ENCODE measurements at places on chromosomes 7 and 10.

DNA sequence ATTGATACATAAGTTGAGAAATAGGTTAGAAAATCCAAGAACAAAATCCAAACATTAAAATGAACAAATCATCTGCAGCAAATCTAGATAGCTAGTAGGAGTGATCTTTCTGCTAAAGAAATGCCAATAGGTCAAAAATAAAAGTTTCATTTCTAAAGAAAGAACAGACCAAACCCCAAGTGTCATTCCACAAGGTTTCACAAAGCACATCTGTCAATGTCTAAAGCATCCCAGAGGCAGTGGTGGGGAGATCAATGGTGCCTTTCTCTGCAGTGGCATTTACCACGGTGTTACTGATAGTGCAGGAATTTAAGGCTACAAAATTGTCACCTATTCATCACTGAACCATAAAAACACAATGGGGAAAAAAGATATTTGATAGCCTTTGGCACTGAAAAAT lies 147.9 kb downstream of the PARD3 start:
- DNase-seq = no peak

- DNase-seq = no peak
These were observed 752 bp upstream of the ABCA13 start for GRCh38 chr7:48170506-48170905.

- no peak for DNase-seq
These were observed 16.5 kb upstream of the CHN2 start for GRCh38 chr7:29177963-29178600.

DNA sequence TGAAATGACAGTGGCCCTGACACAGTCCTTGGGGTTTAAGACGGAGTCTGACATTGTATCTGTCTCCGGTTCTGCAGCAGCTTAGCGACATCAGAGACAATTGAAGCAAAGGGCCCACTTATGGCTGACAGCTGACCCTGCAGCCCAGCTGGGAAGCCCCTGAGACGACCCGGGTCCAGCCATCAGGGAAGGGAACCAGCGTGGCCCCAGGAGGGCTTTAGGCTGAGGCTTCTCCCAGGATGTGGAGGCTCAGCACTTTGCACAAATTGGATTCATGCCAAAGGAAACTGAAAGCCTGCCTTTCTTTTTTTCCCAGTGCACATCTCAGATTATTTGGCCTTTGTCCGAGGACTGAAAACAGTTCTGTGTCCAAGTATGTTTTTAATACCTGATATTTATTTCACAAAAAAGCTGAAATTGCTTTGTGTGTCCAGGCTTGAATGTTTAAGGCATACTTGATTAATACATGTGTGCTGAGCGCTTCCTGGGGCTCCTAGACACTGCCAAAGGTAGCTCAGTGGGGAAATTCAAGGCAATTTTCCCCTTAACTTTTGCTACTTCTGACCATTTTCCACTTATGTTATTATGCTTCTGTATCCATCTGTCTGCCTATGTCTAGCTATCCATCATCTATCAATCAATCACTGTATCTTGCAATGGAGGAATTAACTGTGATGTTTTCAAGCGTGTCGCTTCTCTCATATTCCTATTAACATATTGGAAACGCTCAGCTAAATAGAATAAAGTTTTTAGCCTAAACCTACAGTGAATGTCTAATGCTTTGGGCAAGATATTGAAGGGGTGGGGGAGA lies 34.8 kb downstream of the KLF6 start:
- no peak for DNase-seq

GRCh38 chr10:27838361-27838760 lies 92.7 kb upstream of the MKX start:
- DNase-seq = no peak

DNA sequence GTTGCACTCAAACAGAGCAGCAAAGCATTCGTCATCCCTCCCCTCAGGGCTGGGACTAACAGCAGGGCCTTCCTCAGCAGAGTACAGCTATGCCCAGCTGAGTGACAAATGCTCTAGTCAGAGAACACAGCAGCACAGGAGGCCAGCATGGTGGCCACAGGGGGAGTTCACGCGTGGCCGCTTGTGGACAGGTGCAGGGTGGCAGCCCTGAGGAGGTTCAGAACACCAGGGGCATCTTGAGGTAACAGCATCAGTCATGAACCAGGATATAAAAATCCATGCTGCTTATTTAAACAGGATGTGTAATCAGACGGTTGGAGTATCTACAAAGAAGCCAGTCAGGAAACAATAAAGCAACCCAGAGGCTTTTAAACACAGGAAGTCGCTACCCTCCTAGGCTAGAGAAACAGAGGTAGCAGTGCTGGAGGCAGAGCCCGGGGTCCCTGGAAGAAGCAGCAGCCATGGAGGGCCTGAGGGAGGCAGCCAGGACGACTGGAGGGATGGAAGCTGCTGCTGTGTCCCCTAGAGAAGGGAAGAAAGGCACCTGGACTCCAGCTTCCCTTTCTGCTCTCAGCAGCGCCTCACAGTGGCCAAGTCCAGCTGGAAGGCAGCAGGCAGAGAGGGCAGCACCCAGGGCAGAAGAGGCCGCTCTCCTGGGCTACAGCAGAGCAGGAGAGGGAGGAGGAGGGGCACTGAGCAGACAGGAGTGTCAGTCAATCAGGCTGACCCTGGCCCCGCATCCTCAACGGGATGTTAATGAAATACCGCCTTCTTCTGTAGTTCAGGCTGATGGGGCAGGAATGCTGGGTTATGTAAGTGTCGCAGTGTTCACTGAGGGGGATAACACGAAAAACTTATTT lies 70.8 kb upstream of the UCN3 start:
- no peak for DNase-seq

DNA sequence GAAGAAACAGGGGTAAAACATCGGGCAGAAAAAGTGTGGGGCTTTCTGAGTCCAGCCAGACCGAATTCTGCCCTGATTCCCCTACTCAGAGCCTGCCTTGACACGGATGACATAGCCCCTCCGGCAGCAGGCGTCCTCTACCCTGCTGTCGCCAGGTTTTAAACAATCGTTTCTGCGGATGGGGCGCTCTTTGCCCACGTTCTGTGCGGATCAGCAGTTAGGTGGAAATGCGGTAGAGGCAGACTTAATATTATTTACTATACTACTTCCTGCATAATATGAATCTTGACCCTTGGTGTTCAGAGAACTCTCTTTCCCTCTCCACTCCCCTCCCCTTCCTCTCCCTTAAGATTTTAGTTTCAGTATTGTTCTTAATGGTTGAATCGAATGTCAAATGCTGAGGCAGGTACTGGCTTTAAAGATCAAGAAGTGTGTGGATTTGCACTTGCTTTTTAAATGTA lies 2.4 kb downstream of the GATA3 start:
- no peak for DNase-seq

DNA sequence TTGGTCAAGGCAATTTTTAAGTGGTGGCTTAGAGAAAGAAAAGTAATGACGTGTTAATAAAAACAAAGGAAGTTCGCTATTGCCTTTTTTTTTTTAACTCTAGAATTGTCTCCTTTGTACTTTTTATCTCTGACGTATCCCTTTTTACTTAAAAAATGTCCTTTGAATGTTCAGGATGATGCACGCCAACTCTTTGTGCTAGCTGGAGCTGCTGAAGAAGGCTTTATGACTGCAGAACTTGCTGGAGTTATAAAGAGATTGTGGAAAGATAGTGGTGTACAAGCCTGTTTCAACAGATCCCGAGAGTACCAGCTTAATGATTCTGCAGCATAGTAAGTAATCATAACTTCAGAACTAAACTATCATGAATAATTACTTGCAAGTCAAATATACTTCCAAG lies 64.4 kb downstream of the GNAI1 start:
- no peak for DNase-seq

DNA sequence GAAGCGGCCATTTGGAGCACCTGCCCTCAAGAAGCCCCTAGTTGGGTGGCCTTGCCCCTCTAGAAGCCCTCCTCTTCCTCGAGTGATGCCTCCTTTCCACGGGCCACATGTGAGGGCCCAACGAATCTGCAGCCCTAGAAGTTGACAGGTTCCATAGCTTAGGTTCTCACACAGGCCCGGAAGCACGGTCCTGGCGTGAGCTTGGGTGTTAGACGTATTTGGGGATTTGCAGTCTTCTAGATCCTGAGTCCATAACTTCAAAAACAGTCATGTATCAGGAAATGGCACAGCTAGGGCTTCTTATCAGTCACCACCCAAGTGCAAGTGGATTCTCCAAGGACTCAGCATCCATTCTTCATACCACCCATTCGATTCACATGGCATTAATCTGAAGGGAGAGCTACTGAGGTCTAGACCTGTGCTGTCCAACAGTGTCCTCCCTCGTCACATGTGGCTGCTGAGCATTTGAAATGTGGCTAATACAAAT lies 477 bp upstream of the FBXW4 start:
- DNase-seq = no peak

DNA sequence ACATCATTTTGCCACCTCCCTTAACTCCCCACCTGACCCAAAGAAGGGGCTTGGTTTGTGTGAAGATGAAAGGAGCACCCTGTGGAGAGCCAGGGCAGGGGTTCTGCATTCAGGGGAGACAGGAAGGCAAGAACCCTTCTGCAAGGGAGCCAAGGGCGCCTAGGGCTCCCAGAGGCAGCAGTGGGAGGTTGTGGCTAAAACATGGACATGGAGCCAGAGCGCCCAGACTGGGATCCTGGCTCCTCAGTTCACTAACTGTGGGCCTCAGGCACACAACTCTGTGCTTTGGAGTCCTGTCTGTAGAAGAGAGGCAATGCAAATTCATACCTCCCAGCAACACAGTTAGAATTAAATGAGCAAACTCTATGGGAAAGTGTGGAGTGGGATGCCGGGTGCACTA lies 123.1 kb upstream of the MACROH2A2 start:
- no peak for DNase-seq

DNA sequence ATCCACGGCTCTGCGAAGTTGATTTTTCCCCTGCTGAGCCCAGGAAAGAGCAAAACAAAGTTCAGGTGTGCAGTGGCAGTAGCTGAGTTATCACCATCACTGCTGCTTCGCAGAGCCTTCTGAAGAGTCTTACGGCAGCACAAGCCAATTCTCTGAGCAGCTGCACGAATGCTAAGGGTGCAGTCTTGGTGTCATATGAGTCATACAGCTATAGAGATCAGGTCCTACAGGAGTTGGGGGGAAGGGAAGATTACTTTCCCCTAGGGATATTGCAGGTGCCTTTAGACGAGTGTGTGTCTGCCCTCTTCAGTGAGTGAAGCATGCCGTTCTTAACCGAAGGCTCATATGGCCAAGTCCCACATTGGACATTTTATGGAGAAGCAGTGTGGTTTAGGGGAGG lies 227.8 kb downstream of the CELF2 start:
- DNase-seq = no peak

- no peak for DNase-seq
These were observed 65.6 kb downstream of the HIPK2 start for GRCh38 chr7:139711991-139712743.

DNA sequence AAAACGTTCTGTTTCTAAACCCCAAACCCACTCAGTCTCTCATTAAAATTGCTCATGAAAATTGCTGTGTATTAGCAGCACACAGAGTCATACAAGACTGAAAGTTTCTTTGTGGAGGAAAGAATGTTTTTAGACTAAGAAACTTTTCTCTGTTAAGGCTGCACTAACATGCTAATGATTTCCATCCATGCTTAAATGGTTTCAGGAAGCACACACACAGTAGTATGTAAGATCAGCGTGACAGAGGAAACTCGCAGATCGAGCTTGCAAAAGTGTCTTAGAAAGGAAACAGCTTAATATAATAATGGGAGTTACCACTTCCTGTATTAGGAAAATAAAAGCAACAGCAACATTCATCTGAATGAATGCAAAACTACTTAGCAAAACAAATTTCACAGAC lies 112.7 kb downstream of the ICA1 start:
- DNase-seq = no peak

DNA sequence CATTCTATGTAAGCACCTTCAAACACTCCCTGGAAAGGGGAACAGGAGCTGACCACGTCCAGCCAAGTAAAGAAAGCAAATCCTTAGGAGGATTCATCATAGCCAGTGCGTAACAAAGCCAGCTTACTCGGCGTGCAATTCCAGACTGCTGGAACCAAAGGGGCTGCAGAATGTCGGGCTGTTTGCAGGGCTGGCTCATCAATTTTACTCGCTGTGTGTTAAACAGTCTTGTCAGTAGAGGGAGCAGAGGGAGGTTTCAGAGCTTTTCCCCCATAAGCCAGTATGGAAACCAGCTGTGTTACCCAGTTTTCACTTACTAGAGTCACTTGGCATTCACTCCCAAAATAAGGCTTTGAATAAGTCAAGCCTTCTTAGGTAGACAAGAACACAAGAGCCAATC lies 127.1 kb downstream of the KMT2E start:
- DNase-seq = no peak

- DNase-seq = no peak
These were observed 537.1 kb upstream of the FOXK1 start for GRCh38 chr7:4144811-4145510.

GRCh38 chr7:44087911-44088838 lies 5.8 kb upstream of the POLM start:
- no peak for DNase-seq

DNA sequence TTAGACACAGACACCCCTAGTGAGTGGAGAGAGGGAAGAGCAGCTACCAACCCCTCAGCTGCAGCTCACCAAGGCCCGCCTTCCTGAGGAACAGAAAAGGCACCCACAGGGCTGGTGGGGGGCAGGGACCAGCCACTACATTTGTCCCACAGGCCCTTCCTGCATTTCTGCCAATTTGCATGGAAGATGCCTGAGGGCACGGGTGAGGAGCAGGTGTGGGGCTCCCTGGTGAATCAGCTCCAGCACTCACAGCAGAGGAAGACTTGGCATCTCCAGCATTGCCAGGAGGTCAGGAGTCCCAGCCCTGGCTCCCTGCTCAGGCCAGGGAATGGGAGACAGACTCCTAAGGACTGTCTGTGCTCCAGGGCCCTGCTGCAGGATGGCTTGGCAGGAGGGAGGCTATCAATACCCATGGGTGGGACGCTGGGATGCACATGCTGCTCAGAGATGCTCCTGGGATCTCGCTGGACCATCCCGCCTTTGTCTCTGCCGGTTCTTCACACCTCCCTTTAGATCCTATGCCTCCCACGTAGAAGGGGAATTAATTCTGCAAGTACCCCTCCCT lies 109.7 kb downstream of the SLIT1 start:
- peak; percentile 52 for DNase-seq

DNA sequence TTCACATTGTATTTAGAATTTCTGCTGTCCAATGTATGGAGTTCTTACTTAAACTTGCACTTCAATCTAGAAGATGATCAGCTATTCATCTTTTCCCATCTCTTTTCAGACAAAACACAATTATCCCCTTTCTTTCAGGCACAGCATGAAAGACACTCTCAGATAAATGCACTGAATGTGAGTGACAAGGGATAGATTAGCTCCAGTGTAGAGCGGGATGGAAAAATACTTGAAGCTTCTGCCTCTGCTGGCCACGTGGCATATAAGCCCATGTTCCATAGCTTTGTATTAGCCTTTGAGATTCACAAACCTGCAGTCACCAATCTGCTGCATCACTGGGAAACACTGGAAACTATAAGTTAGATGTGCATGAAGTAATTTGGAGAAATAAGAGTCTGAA lies 162.2 kb upstream of the FAM3C start:
- DNase-seq = no peak

DNA sequence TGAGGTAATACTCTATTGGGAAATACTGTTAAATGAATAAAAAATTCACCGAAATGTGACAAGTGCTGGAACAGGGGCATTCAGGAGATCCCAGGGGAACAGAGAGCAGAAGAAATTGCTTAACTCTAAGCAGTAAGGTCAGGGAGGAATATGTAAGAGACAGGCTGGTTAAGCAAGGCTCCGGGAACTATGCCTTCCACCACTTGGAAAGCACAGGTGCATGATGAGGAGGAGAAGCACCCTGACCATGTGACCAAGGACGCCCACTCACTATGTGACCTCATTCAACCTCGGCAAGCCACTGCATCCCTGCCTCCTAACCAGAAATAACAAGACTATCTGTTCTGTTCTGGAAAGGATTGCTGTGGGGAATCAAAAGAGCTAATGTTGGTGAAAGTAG lies 218.4 kb downstream of the ELMO1 start:
- no peak for DNase-seq

All from posterior cingulate gyrus (tissue), 11 donors.